IPS DF 6.9 (cell line): ENCODE measurements at places on chromosomes 16 and 17.

- DNase-seq, result no peak
These were observed 35.0 kb downstream of the CRISPLD2 start for GRCh38 chr16:84854759-84855158.

DNA sequence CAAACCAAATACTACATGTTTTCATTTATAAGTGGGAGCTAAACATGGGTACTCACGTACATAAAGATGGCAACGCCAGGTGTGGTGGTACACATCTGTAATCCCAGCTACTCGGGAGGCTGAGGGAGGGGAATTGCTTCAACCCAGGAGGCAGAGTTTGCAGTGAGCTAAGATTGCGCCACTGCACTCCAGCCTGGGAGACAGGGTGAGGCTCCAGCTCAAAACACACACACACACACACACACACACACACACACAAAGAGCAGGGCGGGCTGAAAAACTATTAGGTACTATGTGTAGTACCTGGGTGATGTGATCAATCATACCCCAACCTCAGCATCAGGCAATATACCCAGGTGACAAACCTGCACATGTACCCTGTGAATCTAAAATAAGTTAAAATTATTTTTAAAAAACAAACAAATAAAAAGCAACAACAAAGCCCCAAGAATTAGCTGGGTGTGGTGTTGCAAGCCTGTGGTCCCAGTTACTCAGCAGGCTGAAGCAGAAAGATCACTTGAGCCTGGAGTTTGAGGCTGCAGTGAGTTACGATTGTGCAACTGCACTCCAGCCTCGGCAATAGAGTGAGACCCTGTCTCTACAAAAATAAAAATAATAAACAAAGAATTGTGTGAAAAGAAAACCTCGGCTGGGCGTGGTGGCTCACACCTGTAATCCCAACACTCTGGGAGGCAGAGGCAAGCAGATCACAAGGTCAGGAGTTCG, 11.9 kb upstream of the FAAP100 start:
- DNase-seq, result no peak

DNA sequence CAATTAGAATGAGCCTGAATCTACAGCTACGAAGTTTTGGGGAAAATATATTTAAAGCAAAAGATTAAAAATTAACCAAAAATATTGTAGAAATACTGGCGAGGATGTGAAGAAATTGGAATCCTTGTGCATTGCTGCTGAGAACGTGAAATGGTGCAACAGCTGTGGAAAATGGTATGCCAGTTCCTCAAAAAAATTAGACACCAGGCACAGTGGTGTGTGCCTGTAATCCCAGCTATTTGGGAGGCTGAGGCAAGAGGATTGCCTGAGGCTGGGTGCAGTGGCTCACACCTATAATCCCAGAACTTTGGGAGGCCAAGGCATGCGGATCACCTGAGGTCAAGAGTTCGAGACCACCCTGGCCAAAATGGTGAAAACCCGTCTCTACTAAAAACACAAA, 119.9 kb upstream of the TMEM97 start:
- DNase-seq, result no peak

DNA sequence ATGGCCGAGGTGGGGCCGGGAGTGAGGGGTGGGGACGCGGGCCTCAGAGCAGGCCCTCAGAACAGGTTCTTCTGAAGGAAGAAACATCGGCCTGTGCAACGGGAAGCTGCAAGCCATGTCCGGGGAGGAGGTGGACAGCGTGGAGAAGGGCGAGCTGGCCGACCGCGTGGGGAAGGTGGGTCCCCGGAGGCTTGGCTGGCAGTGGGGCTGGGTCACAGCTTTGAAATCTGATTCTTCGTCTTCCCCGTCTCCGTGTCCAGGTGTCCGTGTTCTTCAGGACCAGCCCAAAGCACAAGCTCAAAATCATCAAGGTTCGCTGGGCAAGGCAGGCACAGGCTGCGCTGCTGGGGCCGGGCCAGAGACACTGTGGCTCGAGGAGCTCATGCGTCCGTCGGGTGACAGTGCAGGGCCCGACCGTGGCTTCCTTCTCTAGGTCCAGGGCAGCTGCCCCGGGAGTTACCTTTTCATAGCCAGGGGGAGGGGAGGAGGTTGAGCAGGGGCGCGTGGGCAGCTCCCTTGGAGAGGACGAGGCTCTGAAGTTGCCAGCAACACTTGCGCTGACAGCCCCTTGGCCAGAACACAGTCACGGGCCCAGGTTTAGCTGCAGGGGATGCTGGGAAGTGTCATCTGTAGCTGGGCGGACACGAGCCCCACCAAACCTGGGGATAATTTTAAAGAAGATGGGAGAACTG, 51.3 kb downstream of the MEAK7 start:
- no peak for DNase-seq

GRCh38 chr17:61149862-61150362, 249.7 kb upstream of the TBX2 start:
- no peak for DNase-seq

- no peak for DNase-seq
These were observed 1.0 kb downstream of the HOXB8 start for GRCh38 chr17:48613862-48614694.

DNA sequence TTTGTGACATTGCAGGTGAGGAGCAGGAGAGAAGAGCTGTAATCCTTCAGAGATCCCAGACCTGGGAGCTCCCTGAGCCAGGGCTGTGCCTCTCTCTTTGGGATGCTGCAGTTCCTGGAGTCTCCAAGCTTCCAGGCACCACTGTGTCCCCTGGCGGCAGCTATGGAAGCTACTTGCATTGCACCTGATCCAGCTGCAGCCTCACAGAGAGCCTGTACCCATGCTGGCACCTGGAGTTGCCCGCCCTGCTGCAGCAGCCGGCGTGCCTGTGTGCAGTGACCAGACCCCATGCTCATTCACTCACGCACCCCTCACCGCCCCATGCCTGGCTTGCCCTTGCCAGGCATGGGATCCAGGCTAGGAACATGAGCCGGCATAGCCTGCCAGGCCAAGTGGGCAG, 51.8 kb upstream of the MED9 start:
- DNase-seq, result no peak

GRCh38 chr16:57899771-57900661, 70.9 kb downstream of the CNGB1 start:
- no peak for DNase-seq

DNA sequence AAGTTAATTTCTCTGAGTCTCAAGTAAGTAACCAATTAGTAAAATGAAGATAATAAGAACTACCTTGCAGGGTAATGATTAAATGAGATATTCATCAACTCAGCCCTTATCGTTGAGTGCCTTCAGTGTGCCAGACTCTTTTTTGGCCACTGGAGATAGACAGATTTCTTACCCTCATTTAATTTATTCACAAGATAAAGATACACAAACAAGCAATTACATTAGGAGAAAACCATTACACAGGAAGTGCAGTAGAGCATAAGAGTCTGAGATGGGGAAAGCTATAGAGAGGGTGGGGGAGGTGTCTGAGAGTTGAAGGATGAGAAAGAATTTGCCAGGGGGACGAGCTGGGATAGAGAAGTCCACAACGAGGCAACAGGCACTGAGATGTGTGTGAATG, 72.5 kb upstream of the BCAR1 start:
- no peak for DNase-seq

- no peak for DNase-seq
These were observed 2.0 kb downstream of the GH1 start for GRCh38 chr17:63916566-63917185.

GRCh38 chr16:8798174-8798527, 512 bp downstream of the PMM2 start:
- DNase-seq, result no peak
